ENCODE measurements at places on chromosomes 5 and 9.
A peak's percentile ranks its signal among the peaks of the same experiment; 100 is the strongest.

- DNase-seq = no peak
Observed at GRCh38 chr9:109931623-109932022, 151.6 kb downstream of the PALM2AKAP2 start.

DNA sequence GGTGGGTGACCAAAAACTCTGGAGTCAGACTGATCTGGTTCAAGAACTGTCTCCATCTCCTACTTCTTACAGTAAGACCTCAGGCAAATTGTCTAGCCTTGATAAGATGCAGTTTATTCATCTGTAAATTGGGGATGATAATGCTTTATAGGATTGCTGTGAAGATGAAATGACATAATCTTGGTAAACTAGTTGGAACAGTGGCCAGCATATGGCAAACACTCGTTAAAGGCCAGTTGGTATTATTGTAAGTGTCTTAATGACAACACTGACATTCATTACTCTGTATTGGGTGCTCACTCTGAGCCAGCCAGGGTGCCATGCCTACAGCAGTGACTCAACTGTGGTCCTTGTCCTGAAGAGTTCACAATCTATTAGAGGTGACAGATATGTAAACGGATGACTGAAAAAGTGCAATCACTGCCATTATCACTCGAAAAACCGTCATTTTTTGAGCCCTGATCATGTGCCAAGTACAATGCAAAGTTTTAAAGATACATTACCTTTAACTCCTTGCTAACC, 84.9 kb upstream of the HSPA9 start:
- no peak for DNase-seq

GRCh38 chr9:90821697-90822096, 20.1 kb downstream of the SYK start:
- DNase-seq = no peak

DNA sequence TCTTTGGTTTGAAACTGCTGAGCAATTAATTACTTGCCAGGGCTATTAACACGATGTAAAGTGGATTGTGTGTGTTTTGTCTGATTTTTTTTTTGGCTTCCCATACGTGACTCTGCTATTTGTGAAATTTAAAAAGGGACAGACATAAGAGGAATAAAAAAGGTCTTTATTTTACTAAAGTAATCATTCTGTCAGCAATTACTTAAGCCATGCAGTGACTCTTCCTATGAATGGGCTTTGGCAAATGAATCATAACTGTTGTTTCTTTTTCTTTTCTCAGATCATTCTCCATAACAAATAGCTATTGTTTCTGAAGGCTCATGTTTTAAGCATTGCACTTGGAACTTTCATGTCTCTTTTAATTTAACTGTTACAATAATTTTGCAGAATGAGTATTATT, 461.3 kb upstream of the RORB start:
- DNase-seq = no peak

DNA sequence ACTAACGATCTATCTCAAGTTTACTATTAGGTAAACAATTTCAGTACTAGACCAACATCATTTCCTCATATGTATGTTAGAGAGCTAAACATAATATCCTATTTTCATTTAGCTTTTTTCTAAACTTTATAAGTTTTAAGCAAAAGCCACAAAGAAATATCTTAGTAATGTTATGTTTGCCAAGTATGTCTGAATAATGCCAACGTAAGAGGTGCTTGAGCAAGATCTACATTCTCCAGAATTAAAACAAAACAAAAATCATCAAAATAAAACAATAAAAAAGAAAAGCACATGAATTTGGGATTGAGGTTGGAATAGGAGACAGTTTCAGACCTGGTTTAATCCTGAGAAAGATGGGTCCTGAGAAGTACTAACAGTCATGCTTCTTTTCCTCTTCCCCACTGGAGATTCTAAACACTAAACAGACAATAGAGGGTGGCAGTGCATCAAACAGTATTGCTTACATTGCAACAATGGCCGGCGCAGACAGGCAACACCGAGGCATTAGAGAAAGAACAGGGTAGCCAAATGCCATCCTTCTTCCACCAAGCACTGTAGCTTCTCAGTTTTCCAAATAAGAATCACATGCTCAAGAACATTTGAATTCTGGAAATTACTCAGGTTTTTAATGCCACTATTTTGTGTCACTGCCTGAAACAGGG, 33.6 kb downstream of the CSNK1A1 start:
- DNase-seq = no peak

GRCh38 chr9:98635374-98635773, 73.4 kb downstream of the GABBR2 start:
- no peak for DNase-seq

DNA sequence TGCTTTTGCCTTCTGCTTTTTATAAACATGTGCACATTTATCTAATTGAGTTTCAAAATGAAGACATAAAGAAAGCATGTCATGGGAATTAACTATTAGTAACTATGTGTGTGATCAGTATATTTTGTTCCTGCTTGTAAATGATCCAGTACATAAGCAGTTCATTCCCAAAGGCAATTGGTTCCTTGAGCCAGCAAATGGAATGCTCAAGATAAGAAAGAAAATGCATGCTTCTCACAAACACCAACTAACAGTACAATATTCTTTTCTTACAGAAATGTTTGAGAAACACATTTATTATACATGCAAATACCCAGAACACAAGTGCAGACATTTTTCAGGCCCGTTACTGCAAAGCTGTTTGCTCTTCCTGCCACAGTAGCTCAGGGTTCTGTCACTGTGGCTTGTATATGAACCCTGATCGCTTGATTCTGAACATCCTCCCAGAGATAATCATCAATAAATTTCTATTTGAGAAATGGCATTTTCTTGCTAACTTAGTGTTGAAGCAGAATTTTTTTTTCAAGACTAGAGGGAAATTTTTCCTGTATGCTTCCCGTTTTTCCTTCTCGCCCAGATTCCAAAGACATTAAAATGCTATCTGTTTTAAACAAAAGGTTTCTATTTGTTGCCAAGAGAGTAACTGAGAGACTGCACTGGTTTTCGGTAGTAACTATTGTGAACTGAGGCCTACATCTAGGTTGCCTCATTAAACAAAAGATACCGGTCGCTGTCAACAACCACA, 1.9 kb downstream of the GNAQ start:
- no peak for DNase-seq

DNA sequence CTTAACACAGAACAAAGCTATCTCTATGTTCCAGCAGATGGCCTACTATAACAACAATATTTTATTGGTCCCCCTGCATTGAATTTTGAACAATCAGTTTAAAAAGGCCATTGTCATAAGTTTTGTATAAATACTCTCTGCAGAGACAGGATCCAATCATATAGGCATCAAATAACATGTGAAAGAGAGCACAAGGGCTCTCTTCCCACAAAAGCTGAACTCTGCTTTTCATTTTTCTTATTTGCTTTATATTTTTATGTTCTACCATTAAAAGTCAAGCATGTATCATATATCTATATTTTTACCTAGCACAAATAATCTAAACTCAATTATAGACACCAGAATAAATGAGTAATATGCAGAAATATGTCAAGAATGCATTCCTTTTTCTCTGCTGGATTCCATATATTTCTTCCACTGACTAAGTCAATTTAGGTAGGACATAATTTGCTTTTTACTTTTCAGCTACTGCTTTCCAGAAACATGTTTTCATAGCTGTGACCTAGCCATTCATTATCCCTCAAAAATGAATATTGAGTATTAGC, 143.6 kb downstream of the CDH9 start:
- DNase-seq = no peak

DNA sequence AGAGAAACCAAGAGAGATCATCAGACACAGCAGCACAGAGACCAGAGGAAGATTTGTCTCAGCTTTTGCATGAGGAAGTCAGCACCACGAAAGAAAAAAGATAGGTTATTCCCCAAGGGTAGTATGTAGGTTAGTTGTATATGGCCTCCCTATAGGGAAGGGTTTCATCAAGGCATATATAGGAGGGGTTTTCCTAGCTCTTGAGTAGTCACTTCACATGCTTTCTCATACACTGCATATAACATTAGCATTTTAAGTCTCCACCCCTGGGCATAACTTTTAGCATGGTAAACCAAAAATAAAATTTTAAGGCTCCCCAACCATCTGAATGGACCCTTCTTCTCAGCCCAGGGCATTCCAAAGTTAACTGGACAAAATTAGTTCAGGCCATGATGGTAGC, 1571.6 kb upstream of the ACO1 start:
- DNase-seq = no peak

DNA sequence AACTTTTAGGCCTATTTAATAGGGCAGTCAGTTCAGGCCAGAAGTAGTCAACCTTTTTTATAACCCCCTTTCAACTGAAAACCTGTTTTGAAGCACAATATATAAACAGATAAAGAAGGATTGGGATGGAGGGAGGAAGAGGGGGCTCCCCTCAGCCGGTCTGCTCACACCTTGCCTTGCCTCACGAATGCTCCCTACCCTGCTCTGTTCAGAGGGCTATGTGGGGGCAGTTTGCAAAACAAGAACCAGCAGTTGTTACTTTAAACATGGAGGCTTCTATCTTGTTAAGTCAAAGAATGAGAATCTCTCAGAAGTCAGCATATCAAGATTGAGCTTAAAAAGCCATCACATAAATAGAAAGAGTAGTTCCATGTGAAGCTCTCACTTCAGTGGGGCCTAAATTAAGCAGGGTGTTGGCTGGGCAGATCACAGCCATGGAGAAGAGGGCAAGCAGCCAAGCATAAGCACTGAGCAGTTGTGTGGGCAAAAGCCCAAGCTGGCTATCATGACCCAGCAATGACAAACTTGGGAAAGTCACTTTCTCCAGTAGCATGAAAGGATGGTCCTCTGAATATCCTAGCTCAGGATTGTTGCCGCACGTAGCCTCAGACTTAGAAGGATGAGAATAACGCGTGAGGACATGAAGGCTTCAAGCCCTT, 70.6 kb downstream of the ALDH1A1 start:
- DNase-seq = no peak

- no peak for DNase-seq
Observed at GRCh38 chr5:91495699-91496098, 112.6 kb upstream of the ARRDC3 start.

DNA sequence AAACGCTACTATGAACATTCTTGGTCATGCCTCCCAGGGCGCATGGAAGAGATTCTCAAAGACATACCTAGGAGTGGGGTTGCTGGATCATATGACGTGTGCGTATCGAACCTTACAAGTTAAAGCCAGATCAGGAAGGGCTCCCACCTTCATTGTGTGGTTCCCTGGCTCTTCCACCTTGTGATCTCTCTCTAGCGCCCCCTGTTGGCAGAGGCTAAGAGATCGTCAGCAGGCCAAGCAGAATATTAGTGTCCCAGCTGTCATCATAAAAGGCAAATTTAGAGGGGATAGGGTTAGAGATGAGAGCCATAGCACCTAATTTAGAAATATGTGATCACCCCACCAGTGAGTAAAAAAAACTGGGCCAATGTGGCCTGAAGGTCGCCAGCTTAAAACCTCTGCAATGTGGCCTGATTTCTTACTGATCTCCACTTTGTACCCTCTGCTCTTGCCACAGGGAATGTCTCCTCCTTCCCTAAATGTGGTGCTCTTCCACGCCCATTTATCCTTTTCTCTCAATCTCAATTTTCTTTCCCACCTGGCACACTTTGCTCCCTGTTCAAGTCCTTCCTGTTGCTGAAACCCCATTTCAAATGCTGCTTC, 91.7 kb upstream of the SHB start:
- peak; percentile 57 for DNase-seq

DNA sequence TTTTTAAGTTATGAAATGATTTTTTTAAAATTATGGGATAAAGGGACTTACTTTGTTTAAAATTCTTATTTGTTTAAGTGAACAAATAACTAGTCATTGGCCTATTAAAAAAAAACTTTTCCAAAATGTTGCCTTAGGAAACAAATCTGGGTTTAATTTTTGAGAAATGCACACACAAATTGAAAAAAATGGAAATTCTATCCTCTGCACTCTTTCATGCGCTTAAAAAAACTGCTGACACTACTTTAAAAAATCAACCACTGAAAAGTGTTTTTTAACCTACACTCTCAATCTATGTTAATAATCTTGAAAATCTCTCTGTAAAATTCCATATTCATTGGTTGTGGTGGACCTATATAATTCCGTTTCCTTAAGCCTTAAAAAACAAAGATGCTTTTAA, 163.4 kb upstream of the DAB2 start:
- DNase-seq = no peak

DNA sequence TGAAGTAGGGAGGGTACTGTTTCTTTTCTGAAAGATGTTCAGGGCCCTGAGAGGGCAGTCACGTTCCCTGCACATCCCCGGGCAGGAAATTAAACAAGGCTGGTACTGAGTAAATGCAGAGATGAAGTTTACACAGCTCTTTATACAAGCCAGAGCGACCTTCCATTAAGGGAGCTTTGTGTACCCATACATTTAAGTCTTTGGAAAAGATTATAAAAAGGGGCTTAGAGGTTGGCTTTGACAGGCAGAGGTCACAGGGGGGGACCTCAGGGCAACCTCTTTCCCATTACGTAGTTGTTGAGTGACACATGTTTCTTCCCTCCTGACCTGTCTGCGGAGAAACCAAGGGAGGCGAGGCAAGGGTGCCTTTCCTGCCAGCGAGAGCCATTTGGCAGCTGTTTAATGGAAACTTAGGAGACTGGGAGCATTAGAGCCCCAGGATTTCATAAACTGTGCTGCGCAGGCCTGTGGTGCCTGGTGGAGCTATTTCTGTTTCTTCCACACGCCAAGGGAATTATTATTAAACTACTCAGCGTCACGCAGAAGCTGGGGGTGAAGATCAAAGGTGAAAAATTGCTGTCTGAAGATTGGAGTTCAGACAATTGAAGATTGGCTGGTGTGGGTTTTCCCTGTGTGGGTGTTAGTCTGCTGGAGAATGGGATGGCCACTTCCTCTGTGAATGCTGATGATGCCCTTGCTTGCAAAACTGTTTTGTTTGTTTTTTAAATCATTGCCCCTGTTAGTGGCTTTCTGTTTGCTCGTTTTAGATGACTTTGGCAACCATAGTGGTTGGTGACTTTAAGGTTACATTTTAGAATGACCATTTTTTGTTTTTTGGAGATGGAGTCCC, 3.2 kb upstream of the SMIM32 start:
- DNase-seq = no peak

DNA sequence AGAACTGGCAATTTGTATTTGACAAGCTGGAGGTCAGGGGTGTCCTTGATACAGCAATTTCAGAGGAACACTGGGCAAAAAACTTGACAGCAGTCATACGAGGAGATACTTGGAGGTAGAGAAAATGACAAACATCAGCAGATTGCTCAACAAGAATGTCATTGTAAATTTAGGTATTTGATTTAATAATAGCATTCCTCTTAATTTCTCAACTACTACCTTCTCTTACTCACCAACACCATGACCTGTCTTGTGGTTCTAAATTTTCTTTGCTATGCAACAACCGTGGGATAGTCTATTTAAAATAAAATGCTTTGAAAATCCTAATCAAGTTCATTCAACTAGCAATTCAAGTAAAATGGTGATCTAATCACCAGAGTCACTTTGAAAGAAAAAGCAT, 128.4 kb downstream of the DNAH5 start:
- DNase-seq = no peak

GRCh38 chr5:112529525-112529924, 110.4 kb upstream of the EPB41L4A start:
- no peak for DNase-seq

GRCh38 chr5:107032629-107033028, 638.1 kb downstream of the EFNA5 start:
- no peak for DNase-seq

DNA sequence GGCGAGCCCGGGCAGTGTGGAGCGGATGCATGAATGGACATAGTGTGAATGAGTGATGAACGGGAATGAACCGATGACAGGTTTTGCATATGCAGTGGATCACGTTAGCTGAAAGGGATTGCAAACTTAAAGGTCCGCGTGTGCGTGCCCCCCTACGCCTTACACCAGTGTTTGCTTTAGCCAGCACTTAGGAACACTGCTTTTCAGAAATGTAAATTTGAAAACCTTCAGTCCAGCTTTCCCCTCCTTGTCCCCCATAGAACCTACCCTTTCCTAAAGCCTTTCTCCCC, 692 bp downstream of the PSAT1 start:
- no peak for DNase-seq

GRCh38 chr5:135393691-135394090, 5.3 kb downstream of the MACROH2A1 start:
- no peak for DNase-seq

Data from KBM-7 (cell line).